Endothelial cell of coronary artery (primary cell): ENCODE measurements at places on chromosomes 6 and 20. TPM values are rescaled to one million over a fixed set of nuclear protein-coding genes. Genes with fewer than 3 reads are reported as not detected.

Gene TP53TG5
- total RNA-seq = not detected in 2 replicates

Gene WFDC6
- total RNA-seq = not detected in 2 replicates

Gene LINC00237
- total RNA-seq = not detected in 2 replicates

Gene PHACTR3
- total RNA-seq = not detected in 2 replicates

Gene GNRH2
- total RNA-seq = 0.18 TPM in 1 of 2 replicates, not detected in the other

Gene SPINT4
- not detected in 2 replicates for total RNA-seq

Gene PRSS16
- total RNA-seq = not detected in 2 replicates
